ENCODE measurements at places on chromosomes 4 and X. TPM values are rescaled to one million over a fixed set of nuclear protein-coding genes. Genes with fewer than 3 reads are reported as not detected.

Gene NKX3-2
- 0.06 TPM for total RNA-seq

Gene JAKMIP1
- total RNA-seq = not detected

Gene KDM6A
- total RNA-seq = 10.4 TPM

Gene SH2D1A
- total RNA-seq = not detected

Gene IL13RA1
- 93.0 TPM for total RNA-seq

Gene PCYT1B
- 0.40 TPM for total RNA-seq
